ENCODE measurements at places on chromosomes 1 and 21.
A peak's percentile ranks its signal among the peaks of the same experiment; 100 is the strongest.

GRCh38 chr1:54519709-54520108, 28.3 kb upstream of the ACOT11 start:
- DNase-seq = no peak

DNA sequence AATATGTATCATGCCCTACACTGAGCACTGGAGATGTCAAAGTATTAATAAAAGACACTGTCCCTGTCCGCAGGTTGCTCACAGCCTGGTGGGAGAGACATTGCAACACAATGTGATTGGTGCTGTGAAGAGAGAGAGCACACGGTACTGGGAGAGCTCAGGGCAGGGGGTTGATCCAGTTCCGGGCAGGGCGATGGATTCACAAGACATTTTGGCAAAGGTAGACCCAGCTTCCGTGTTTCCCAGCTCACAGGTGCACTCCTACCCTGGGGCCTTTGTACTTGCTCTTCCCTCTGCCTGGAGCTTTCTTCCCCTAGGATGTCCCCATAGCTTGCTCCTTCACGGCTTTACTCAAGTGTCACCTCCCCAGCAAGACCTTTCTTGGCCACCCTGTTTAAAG, 1.4 kb downstream of the PLA2G5 start:
- DNase-seq = no peak

GRCh38 chr1:207968521-207969009, 57.6 kb upstream of the CD34 start:
- no peak for DNase-seq

DNA sequence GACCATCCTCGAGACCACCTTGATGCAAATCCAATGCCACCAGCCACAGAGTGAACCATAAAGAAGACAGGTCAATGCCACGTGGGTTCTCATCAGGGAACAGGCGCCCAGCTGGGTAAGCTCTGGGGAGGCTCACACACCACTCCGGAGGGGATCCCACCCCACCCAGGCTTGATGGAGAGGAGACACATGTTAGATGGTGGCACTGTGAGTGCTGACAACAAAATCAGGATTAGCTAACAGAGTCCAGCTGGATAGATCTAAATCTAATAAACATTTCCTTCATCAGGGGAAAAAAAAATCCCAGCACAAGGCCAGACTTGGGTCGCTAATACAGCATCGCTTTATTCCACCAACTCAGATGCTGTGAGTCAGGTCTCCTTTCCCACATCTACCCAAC, 132.2 kb upstream of the TNR start:
- DNase-seq = no peak

- DNase-seq = no peak
Observed at GRCh38 chr1:243713470-243714186, 136.4 kb downstream of the AKT3 start.

GRCh38 chr1:101546885-101547284, 310.1 kb downstream of the S1PR1 start:
- DNase-seq = no peak

GRCh38 chr1:9732123-9732971, 80.8 kb downstream of the PIK3CD start:
- no peak for DNase-seq

GRCh38 chr21:45507523-45507875, 34.7 kb downstream of the SLC19A1 start:
- no peak for DNase-seq

GRCh38 chr1:114043054-114043453, 63.8 kb downstream of the OLFML3 start:
- no peak for DNase-seq

DNA sequence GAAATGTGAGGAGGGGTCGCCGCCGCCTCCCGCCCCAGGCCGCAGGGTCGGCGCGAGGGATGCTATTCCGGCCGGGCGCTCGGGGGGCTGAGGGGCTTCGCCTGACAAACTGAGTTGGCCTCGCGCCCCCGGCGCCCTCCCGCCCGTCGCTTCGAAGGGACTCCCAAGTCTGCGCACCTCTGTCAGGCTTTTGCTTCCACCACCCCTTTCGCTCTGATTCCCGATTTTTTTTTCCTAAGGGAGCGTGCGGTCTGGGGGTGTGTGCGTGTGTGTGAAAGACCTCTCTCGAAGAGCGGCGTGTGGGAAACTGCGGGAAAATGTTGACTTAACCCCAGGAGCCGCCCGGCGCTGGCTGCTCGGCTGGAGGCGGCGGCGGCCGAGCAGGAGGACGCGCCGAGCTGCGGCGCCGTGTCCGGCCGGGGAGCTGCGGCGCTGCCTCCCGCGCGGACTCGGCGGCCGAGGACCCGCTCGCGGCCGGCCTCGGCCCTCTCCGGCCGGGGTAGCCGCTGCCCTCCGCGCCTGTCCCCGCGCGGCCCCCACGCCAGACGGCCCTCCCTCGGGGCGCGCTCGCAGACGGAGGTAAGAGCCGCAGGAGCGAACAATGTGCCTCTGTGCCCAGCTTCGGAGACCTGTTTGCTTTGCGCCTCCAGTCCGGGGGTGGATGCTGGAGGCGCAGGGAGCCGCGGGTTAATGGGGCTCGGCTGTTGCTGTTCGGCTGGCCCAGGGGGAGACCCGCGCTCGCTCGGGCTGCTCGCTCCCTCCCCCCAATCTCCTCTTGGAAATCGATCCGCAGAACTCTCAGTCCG, 1.1 kb downstream of the ADGRL2 start:
- DNase-seq = peak; percentile 33

- no peak for DNase-seq
Observed at GRCh38 chr1:22159891-22160290, 17.0 kb upstream of the WNT4 start.

DNA sequence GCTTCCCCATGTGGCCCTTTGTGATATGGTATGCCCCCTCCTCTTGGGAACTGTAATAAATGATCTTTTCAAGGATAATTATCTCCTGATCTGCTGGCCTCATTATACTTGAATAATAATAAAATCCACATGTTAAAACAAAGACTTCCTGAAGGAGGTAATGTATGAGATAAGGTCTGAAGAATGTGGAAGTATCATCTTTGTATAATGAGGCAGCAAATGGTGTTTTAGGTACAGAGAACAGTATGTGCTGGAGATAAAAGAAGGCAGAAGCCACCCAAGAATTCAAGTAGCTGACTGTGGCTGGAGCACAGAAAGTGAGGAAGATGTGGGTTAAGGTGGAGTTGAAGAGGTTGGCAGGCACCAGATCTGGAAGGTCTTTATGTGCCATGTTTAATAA, 12.8 kb upstream of the COG2 start:
- DNase-seq = no peak

GRCh38 chr1:153612111-153612754, 704 bp downstream of the S100A16 start:
- no peak for DNase-seq

GRCh38 chr1:235296729-235297128, 31.2 kb downstream of the ARID4B start:
- no peak for DNase-seq

DNA sequence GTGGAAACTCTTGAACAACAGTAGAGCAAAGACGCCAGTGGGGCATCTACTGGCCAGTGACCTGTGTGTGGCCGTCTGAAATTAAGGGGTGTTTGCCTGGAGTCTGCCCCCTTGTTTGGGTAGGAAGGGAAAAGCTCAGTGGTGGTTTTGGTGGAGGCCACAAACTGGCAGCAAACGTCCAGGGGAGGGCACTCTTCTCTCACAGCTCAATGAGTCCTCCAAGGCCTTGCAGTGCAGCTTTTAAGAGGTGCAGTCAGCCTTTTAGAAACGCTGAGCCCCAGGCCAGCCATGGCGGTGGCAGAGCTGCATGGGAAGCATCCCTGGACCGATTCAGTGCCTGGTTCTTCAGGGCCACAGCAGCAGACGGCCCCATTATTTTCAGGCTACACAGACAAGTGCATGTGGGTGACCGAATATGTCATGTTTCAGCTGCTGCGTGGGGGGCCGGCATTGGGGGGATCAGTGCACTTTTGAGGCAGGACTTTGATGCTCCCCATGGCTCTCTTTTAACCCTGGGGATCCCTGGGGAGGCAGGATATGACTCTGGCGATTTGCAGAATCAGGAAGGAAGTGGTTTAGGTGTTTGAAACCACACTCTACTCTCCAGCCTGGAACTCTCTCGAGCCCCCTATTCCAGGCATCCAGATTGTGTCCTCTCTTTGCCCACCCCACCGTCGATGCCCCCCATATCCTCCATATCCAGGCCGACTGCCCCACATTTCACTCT, 414.0 kb downstream of the PRDM2 start:
- DNase-seq = peak; percentile 21

DNA sequence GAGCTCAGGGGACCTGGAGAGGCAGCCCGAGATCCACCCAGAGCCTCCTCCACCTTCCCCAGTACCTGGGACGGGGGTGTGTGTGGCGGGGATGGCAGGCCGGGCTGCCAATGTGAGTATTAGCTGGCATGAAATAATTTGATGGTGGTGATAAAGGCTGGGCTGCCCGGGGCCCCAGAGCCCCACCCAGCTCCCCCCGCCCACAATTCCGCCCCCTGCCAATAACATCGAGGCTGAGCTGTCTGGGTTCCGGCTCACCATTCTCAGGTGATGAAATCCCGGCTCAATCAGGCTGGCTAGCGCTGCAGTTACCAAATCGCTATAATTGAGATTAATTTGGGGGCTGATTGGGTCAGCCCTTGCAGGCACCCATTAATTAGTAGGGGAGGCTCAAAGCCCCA, 103.8 kb upstream of the CASZ1 start:
- DNase-seq = no peak

DNA sequence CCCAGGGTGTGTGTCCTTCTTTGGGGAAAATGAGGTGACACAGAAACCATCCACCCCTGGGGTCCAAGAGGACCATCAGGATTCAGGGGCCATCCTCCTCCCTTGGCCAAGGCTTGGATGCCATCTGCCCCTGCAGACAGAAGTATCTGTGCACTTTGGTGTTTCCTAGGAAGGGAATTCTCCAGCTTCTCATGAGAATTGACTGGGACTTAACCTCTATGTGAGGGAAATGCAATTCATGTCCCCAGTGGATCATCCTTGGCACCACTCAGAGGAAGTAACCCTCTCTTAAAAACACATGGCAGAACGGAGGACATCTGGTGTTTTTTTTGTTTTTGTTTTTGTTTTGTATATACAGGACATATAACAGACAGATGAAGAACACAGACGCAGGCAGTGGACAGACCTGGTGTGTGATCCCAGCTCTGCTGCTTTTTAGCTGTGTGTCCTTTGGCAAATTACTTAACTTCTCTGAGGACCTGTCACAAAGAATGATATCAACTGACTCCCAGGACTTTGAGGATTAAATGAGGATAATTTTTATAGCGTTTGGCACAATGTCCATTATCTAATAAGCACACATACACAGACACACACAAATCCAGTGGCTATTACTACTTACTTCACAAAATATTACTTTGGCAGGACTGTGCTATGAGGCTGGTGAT, 3.8 kb downstream of the TNN start:
- no peak for DNase-seq

DNA sequence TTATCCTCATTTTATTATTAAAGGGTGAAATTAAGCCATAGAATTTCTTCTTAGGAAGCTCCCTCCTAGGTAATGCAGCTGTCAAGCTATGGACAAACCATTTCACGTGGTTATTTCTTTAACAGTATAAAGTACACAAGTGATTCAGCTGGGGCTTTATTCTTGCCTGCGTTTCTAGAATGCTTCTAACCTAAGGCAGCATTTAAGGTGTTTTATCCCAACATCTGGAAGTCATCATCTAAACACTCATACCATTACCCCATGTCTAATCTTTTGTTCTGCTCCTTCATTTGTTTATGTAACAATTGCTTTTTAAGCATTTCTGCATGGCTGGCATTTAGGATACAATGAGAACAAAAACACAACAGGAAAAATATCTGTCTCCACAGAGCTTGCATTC, 829.2 kb upstream of the ADAMTS5 start:
- DNase-seq = no peak

DNA sequence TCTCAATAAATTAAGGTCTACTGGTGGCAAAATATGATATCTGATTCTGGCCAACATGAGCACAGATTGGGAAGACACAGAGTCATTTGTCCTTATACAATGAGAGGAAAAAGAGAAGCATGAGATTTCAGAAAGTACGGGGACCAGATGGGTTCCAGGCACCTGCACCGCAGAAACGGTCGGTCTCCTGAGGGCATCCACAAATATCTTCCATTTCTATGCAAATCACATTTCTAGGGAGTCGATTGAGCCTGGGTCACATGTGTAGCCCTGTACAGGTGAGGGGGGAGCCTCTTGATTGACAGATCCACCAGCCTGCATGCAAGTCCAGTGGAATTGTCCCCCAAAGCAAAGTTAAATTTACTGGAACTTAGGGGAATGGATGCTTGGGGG, 415.6 kb downstream of the NPHP4 start:
- no peak for DNase-seq

DNA sequence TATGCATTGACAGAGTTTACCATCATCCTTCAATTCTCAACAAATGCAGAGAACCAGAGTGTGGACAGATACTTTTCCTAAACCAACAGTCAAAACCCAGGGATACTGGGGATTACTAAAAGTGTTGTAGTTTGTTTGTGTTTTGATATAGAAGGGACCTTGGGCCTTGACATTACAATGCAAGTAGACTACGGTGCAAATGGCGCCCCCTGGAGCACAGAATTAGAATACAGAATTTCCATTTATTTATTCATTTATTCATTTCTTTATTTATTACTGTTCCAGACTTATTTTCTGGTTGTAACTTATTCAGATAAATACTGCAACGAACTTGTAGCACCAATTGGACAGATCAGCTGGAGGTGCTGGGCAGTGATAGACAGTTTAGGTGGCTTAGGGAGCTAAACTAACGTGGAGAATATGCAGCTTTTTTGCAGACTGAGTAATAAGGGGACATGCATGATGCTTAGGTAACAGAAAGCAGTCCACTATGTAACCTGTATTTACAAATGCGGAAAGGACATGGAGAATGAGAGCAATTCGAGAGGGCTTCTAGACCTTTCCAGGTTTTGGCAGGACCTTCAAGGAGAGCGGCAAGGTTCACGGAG, 42.6 kb downstream of the KIRREL1 start:
- no peak for DNase-seq

GRCh38 chr21:45827881-45828579, 153.5 kb upstream of the COL6A1 start:
- no peak for DNase-seq

- DNase-seq = no peak
Observed at GRCh38 chr1:211932231-211932932, 101.8 kb upstream of the LPGAT1 start.

GRCh38 chr1:3551290-3551678, 60.0 kb downstream of the MEGF6 start:
- DNase-seq = no peak

- DNase-seq = no peak
Observed at GRCh38 chr1:54223441-54224202, 23.7 kb downstream of the MRPL37 start.

GRCh38 chr21:38080888-38081287, 164.6 kb upstream of the KCNJ6 start:
- DNase-seq = no peak

DNA sequence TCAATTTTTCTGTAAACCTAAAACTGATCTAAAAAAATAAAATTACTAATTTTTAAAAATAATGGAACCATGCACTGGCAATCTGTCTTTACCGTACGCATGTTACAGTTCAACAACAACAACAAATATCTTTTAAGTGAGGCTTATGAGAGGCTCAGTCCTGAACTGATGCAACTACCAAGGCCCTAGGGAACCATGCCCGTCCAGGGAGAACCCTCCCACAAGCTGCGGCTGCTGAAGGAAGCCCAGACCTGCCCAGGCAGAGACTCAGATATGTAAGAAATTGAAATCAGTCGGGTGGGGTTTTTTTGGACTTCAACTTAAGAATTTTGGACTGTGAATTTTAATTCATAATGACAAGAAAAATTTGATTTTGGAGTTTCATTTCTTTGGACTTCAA, 91.1 kb downstream of the NPHP4 start:
- no peak for DNase-seq

GRCh38 chr1:117814856-117815797, 114.3 kb downstream of the GDAP2 start:
- no peak for DNase-seq
